ENCODE measurements at places on chromosomes 1 and 21. TPM values are rescaled to one million over a fixed set of nuclear protein-coding genes. Genes with fewer than 3 reads are reported as not detected.

E2F2 gene
- 13.9 TPM for total RNA-seq

- ATAC-seq, result no peak
These were observed 15.4 kb downstream of the ZNHIT6 start for GRCh38 chr1:85692730-85693314.

GRCh38 chr1:97364086-97364485, 556.7 kb downstream of the DPYD start:
- ATAC-seq, result no peak

ENAH gene
- total RNA-seq, result 41.0 TPM

Measured in esophagus mucosa (tissue), 1 donor.